CD4-positive, CD25-positive, alpha-beta regulatory T cell (primary cell): ENCODE measurements at places on chromosomes 2 and 18. TPM values are rescaled to one million over a fixed set of nuclear protein-coding genes. Genes with fewer than 3 reads are reported as not detected.

The C2orf80 gene
- not detected for total RNA-seq

The IL36RN gene
- not detected for total RNA-seq

The RABL2A gene
- 22.5 TPM for total RNA-seq

The CCBE1 gene
- total RNA-seq: not detected

The GCA gene
- 12.1 TPM for total RNA-seq

The KCNS3 gene
- not detected for total RNA-seq

The HAUS1 gene
- 21.3 TPM for total RNA-seq
